H4 (cell line): ENCODE measurements at places on chromosomes 1 and 21. TPM values are rescaled to one million over a fixed set of nuclear protein-coding genes. Genes with fewer than 3 reads are reported as not detected.

CFAP74 gene
- total RNA-seq = not detected in 2 replicates

NUP210L gene
- total RNA-seq = 0.02 TPM in 1 of 2 replicates, not detected in the other

ROR1 gene
- 1.8 and 4.1 TPM in 2 replicates for total RNA-seq

DNA sequence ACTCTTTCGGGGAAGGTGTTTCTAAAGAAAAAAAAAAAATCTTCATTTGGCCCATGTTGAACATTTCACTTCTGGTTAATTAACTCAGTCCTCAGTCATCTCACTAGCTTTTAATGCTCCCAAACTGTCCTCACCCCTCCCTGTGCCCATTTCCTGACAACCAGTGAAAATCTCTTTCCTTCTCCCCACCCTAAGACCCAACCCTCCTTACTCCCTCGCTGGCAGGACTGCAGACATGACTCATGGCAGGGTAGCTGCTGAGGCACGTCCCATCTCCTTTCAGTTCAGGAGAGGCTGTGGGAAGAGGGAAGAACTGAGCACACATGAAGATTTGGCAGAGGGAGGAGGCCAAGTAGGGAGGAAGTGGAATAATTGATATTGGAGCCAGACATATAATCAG is 12.6 kb downstream of the PKP1 start:
- DNase-seq = peak; percentile 63

DNA sequence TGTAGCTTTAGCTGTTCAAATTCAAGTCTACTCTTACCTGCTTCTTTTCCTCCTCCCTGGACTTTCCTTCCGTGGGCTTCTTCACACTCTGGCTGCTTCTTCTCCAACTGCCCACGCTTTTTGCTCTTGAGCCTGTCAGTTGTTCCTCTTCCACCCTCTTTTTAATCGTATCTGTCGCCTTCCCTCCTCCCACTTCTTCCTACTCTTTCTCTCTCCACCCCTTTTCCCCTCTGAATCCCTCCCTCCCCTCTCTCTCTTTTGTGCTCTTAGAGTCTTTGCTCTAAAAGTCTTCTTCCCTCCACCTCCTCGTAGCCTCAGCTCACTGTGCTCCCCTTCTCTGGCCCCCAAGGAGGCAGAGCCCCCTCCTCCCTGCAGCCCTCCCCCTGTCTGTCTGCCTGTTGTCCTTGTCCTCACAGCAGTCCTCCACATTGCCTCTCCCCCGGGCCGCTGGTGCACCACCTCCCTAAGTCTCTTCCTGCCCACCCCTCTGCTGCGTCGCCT is 12.9 kb upstream of the GJA5 start:
- no peak for DNase-seq
